ENCODE measurements at places on chromosomes 2 and 18. TPM values are rescaled to one million over a fixed set of nuclear protein-coding genes. Genes with fewer than 3 reads are reported as not detected.

SERPINB13 gene
- total RNA-seq: not detected

CTNNA2 gene
- not detected for total RNA-seq

TUBA4B gene
- not detected for total RNA-seq

FAHD2B gene
- 23.2 TPM for total RNA-seq

UGT1A5 gene
- not detected for total RNA-seq

All from chondrocyte (in vitro differentiated cells).